Muscle of leg (tissue), 16 donors: ENCODE measurements at places on chromosomes 6 and 20.
A peak's percentile ranks its signal among the peaks of the same experiment; 100 is the strongest.

GRCh38 chr6:16944596-16944995 is 157.3 kb upstream of the STMND1 start:
- no peak for DNase-seq

DNA sequence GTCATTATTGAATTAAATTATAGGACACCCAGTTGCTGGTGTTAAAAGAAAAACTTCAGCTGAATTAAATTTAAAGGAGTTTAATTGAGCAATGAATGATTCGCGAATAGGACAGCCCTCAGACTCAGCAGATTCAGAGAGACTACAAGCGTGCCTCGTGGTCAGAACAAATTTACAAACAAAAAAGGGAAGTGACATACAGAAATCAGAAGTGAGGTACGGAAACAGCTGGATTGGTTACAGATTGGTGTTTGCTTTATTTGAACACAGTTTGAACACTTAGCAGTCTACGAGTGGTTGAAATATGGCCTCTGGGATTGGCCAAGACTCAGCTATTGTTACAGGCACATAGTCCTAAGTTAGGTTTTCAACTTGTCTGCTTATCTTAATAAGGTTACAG is 25.8 kb upstream of the TNFRSF21 start:
- DNase-seq: peak; percentile 67

DNA sequence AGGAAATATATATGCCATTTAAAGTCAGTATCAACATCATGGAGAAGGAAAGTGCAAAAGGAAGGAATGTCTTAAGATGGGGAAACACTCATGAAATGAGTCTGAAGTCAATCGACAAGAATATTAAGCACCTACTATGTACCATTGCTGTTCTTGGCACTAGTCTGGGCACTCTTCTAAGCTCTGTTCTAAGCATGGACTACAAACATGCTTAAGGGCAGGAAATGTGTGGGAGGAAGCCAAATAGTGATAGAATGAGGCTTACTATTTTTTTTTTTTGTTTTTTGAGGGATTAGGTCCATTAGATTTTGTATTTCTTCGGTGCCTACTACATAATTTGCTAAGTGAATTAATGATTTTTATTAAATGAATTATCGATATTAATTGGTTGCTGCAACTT is 83.8 kb upstream of the SUPT3H start:
- DNase-seq: no peak

- no peak for DNase-seq
Observed at GRCh38 chr6:166375013-166375412, 7.7 kb downstream of the MPC1 start.

DNA sequence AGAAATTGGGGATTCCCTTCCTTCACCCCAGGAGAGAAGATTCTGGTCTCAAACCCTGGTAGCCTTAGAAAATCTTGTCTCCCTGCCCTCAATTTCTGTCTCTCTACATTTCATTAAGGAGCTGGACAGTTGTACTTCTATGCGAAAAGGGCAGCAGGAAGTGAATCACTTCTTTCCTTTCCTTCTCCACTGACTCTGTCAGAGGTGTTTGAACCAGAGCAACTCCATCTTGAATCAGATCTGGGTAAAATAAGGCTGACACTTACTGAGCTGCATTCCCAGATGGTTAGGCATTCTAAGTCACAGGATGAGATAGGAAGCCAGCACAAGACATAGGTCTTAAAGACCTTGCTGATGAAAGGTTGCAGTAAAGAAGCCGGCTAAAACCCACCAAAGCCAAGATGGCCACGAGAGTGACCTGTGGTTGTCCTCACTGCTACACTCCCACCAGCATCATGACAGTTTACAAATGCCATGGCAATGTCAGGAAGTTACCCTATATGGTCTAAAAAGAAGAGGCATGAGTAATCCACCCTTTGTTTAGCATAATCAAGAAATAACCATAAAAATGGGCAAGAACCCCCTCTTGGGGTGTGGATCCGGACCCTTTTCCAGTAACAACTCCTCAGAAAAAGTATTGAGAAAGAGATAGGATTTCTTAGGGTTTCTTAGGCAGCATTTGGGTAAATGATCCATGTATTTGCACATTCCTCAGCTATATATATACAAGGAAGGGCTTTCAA is 95.8 kb upstream of the PLCB4 start:
- DNase-seq: no peak

DNA sequence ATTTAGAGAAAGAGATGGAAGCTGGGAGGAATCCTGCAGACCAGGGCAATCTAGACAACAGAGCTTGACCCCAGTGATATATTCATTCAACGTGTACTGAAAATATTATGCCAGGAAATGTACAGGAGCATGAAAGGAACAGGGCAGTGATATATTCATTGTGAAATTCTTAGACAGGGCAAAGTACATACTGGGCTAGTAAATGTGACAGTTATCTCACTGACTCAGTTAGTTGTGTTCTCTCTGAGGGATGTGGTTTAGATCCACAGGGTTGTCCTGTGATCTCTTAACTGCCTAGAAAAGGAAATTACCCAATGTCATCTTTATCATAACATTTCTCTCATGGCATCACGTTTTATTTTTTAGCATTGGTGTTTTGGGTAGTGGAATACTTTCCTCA is 891.3 kb downstream of the EYS start:
- DNase-seq: no peak

- no peak for DNase-seq
Observed at GRCh38 chr6:103504501-103505154, 1355.1 kb downstream of the HACE1 start.

- DNase-seq: no peak
Observed at GRCh38 chr20:49149281-49150045, 38.7 kb downstream of the STAU1 start.

GRCh38 chr6:31978831-31979230 is 3.0 kb upstream of the C4A start:
- DNase-seq: no peak

DNA sequence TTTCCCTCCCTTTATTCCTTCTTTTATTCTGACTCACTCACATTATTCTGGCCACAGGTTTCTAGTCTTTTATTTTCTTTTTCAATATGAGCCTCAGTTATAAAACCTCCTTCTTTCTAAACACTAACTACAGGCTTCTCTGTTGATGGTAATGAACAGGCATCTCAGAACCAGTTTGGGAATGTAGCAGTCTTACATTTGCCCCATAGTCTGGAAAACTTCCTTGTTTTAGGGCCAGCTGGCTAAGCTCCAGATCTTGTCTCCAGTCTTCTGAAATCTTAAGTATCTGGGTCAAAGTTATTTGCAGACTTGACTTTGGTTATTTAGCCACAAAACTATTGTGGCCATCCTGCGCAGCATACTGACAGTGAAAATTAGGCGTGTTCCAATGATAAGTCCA is 97.0 kb upstream of the MAN1A1 start:
- peak; percentile 70 for DNase-seq

- peak; percentile 88 for DNase-seq
Observed at GRCh38 chr6:44569931-44570385, 182.5 kb downstream of the CDC5L start.

DNA sequence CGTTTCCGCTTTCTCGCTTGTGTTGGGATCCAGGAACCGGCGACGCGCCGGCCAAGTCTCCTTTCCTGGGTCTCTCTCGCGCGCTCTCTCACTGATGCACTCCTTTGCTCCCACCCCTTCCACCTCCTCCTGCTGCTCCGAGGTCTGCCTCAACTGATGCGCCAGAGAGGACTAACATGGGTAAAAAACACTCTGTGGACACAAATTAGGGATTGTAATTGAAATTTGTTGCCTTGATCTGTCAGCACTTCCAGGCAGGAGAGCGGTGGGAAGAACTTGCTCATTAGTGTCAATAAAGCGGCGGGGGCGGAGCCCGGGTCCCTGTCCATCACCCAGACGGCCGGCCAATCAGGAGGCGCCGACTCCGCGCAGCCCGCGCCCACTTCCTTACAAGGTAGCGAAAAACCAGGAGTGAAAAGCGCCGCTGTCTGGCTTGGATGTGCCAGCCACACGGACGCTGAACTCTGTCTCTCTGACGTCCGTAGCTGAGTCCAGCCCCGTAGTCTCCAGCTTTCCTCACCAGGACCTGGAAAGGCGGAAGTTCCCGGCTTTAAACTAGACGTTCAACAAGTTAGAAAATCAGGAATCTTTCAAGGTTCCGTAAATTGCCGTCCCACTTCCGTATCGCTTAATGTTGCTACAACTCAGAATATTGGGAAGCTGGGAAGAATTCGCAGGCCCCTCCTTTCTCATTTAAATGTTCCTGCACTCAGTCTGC is at the start of gene TBX18:
Gene TBX18, minus strand, starts transcription at position 267 of the 718 bp plus-strand sequence. CDS start 417 bp downstream, outside the sequence.
- peak; percentile 100 for DNase-seq

- no peak for DNase-seq
Observed at GRCh38 chr20:37972256-37973058, 60.8 kb downstream of the TTI1 start.

- no peak for DNase-seq
Observed at GRCh38 chr20:3174442-3175261, 1.3 kb upstream of the LZTS3 start.

- no peak for DNase-seq
Observed at GRCh38 chr6:103367212-103367611, 1492.5 kb downstream of the HACE1 start.

DNA sequence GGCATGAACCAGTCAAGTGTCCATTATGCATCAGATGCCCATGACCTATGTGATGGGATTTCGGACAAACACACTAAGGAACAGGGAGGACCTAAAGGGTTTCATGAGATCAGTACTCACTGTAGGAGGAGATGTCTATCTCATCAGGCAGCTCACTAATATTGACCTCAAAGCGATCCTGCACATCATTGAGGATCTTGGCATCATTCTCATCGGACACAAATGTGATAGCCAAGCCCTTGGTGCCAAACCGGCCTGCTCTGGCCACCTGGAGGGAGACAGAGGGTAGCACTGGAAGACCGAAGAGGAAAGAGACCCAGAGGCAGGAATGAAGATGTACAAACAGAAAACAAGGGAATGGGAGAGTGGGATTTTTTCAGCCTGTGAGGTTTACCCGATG is 1.9 kb downstream of the MCCD1 start:
- DNase-seq: no peak

- DNase-seq: no peak
Observed at GRCh38 chr6:15816661-15817060, 153.8 kb upstream of the DTNBP1 start.

GRCh38 chr20:59123011-59123677 is 40.5 kb upstream of the ZNF831 start:
- no peak for DNase-seq

GRCh38 chr20:60937585-60937984 is 314.5 kb upstream of the CDH4 start:
- peak; percentile 54 for DNase-seq

DNA sequence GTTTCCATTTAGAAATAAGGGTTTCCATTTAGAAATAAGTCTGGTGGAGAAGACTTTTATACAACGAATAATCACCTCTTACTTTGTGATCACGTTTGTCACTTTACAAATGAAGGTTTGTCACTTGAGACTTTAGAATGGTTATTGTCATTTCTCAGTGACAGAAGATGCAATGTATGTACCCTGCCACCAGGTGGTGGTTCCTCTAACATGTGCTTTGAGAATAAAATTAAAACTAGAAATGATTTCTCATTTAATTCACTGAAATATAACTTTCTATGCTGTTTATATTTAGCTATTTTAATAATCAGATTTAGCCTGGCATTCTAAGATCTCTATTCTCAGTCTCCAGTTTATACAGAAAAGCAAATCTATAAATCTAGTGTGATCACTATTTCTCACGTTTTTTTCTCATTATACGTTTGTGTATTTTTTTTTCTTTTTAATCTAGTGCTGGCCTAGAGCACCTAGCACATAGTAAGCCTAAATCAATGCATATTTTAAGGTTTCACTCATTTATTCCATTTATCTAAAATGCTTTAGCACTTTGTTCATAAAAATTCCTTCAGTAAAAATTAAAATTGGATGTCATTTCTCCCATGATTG is 57.4 kb upstream of the TFAP2D start:
- no peak for DNase-seq

GRCh38 chr6:118187568-118188164 is 280.6 kb downstream of the SLC35F1 start:
- DNase-seq: peak; percentile 5

DNA sequence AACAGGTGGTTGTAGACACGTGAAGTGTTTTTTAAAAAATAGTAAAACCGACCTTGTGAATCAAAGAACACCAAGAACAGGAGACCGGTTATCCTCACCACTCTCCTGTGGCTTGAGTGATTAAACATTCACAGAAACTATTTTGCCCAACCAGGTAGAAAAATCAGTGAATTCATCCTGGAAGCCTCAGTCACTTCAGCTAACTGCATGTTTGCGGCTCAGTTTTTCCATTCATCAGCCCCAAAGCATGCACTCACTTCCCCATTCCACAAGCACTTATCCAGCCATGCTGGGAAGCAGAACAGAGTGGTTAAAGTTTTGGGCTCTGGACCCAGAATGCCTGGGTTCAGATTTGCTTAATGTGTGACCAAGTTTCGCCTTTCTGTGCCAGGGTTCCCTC is 2.4 kb downstream of the LRRN4 start:
- peak; percentile 69 for DNase-seq

DNA sequence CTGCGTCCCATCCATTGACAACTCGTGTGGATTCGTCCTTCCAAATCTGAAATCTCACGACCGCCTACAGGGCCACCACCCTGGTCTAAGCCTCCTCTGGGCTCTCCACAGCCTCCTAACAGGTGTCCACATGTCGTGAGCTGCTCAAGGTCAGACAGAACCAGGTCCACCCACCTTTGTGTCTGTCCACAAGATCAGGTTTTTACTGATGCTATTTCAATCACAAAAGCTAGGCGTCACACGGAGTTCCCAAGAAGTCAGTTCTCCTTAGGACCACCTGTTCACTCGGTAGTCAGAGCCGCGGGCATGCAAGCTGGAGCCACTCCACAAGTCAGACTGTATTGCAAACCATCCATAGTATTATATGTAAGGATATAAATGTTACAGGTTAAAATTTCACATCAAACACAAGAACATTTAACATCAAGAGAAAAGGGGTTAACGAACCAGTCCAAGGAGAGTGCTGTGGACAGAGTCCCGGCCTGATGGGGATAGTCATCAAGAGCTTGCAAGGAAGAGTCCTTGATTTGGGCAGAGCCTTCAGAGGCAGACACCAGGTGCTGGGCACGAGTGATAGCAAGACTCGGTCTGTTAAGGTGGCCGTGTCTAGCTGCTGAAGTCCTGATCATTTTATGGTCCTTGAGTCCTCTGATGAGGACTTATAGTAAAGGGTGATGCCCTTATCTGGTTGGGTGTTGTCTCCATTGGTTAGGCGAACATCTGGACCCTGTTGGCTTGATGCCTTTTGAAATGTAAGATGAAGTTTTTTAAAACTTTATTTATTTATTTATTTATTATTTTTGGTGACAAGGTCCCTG is 731 bp upstream of the DNPH1 start:
- no peak for DNase-seq

- DNase-seq: no peak
Observed at GRCh38 chr6:39269961-39270360, 40.7 kb upstream of the KCNK5 start.

GRCh38 chr6:10424040-10424439 is 9.2 kb upstream of the TFAP2A start:
- DNase-seq: no peak

DNA sequence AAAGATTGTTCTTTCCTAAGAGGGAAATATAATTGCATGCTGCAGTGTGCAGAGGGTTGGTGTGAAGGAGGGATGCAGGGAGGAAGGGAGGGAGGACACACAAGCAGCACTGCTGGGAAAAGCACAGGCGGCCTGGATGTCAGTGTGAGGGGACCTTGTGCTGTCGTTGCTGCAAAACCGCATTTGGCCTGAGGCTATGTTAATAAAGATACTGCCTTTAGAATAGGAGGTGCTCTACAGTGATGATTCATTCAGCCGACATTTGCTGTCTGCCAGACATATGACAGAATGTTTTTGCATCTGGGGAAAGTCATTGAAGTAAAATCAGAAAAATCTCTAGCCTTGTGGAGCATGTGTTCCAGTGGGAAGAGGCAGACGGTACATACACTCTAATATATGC is 50.5 kb upstream of the TRIM26 start:
- DNase-seq: no peak
